Activated CD4-positive, CD25-positive, alpha-beta regulatory T cell treated with anti-CD3 and anti-CD28 coated beads, Interleukin-2, amount 50 U/mL, for 16 hours (primary cell): ENCODE measurements at places on chromosomes 7 and 10.

DNA sequence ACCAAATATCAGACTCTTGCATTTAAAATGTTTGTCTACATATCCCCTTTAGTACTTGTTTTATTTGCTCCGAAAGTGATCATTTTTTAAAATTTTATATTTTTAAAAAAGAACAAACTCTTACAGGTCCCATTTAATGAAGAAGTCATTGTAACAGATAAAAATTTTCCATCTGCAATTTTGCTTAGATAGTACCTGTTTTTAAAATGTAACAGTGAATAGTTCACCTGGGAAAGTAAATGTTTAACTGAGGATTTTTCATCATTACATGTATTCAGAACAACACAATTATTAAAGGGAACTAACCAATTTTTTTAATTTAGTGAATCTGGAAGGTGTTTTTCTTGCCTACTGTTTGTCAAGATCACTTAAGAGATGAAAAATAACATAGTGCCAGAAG lies 1099.5 kb upstream of the PHF14 start:
- no peak for DNase-seq

GRCh38 chr7:151451626-151452571 lies 12.0 kb upstream of the CRYGN start:
- DNase-seq = no peak

DNA sequence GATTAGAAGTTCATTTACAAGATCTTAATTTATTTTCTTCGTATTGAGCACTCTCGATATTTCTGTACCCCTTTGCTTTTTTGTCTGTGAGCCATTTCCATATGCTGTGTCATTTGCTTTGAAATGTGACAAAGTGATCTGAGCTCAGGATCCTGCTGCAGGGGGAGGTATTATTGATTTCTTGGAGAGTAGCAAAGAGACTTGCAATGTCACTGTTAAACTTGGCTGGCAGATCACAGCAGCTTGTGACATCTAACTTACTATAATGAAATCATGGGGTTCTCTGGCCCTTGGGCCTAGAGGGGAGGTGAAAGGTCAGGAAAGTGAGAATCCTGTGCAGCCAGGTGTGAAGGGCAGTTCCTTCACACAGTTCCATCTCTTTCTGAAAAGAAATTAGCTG lies 923.4 kb downstream of the REEP3 start:
- no peak for DNase-seq

DNA sequence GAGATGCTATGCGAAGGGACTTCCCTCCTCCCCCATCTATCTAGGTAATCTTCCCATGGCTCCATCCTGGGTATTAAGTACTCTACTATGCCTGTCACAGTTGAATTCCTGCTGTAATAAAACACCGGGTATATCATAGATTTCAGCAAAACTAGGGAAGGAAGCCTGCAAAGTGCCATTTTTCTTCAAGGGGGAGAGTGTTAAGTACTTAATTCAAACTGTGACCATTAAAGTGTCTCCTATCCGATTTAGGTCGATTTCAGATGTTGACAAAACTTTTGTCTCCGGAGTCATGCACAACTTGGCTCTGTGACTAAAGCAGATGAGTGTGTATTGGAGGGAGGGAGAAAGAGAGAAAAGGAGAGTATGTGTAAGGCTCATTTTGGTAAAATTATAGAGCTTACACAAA lies 4.6 kb downstream of the HOXA4 start:
- no peak for DNase-seq

- DNase-seq = no peak
Observed at GRCh38 chr7:77587272-77587671, 50.2 kb downstream of the PTPN12 start.

DNA sequence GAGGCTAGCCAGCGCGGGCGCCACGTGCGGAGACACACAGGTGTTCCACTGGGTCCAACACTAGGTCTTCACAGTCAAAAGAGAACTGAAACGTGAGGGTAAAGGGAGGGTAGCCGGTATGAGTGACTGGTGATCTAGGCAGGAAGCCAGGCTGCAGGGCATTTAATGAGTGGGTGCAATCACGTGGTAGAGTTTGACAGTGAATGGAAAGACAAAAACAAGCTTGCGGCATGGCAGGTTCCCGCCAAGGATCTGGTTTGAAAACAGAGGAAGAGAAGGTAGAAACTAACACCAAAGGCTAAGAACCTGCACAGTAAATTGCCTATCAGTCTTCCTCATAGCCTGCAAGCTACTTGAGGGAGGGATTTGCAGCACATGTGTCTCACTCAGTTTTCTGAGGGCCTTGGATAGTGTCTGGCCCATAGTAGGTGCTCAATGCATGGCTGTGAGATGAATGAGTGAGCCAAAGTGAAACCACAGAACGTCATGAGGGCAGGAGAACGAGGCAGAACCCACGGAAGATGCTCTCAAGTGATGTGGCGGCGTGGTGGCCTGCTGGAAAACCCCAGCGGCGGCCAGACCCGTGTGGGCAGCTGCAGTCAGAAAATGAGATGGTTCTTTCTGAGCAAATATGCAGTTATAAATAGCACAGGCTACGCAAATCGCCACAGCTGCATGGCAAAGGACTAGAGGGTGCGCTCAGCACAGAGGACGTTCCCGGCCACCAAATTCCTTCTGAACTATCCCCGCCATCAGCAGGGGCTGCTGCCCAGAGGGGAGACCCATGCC lies 183.6 kb upstream of the NFE2L3 start:
- peak; percentile 29 for DNase-seq

DNA sequence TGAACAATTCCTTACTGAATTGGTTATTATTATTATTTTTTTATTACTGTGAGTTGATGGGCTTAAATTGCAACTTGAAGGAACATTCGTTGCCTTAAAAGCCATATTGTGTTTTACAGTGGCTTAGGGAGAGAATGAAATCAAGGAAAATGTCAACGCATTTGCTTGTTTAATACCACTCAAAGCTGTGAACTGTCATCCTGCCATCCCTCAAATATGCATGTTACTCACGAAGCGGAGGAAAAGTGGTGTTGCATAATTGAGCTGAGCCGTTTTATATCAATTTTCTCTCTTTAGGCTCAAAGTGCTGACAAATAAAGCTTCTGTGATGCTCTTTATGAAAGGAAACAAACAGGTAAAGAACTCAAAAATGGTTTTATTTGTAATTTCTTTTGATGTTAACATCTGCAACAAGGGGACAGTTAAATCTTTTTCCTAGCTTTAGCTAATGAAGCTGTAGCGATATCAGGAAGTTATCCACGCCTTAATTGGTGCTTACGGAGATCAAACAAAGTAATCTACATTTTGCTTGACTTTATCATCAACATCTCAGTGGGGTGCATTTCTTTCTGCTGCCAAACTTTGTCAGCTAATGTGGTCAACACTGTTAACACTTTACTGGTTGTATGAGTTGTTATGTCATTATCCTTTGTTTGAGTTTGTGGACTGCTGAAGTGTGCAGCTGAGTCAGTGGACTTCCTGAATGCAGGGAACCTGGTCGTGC lies 33.1 kb downstream of the GLRX3 start:
- DNase-seq = no peak

- no peak for DNase-seq
Observed at GRCh38 chr10:77571490-77571889, 66.1 kb downstream of the KCNMA1 start.

- no peak for DNase-seq
Observed at GRCh38 chr10:71695502-71696476, 23.8 kb downstream of the C10orf105 start.

DNA sequence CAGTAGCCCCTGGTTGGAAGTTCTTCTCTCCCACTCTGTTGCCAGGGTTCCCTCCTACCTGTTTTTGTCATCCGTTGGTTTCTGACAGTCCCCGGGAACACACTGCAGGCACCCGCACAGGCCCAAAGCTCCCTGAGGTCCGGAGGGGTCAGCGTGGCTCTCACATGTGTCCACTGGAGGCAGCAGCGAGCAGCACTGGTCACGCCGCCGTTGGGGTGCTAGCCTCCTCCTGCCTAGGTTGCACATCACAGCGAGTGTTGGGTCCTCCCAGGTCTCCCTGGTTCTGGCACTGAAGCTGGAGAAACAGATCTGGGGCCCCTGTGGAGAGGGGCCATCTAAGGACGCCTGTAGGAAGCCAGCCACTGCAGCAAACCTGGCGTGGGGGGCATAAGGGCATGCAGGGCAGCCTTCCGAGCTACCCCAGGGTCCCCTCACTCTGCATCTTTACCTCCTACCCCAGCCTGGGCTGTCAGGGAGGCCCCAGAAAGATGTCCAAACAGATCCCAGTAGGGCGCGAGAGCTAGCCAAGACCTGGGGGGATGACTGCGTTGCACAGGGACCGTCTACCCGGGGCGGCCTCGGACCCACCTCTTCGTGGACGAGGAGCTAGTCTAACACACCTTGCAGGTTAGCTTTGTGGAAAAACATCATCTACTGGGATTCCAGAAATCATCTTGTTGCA lies 28.9 kb downstream of the LRRC27 start:
- DNase-seq = no peak

- DNase-seq = no peak
Observed at GRCh38 chr10:67079126-67079525, 153.3 kb downstream of the LRRTM3 start.

GRCh38 chr10:29532256-29532878 lies 102.4 kb downstream of the SVIL start:
- no peak for DNase-seq

- no peak for DNase-seq
Observed at GRCh38 chr7:156380261-156380660, 260.3 kb upstream of the RNF32 start.

DNA sequence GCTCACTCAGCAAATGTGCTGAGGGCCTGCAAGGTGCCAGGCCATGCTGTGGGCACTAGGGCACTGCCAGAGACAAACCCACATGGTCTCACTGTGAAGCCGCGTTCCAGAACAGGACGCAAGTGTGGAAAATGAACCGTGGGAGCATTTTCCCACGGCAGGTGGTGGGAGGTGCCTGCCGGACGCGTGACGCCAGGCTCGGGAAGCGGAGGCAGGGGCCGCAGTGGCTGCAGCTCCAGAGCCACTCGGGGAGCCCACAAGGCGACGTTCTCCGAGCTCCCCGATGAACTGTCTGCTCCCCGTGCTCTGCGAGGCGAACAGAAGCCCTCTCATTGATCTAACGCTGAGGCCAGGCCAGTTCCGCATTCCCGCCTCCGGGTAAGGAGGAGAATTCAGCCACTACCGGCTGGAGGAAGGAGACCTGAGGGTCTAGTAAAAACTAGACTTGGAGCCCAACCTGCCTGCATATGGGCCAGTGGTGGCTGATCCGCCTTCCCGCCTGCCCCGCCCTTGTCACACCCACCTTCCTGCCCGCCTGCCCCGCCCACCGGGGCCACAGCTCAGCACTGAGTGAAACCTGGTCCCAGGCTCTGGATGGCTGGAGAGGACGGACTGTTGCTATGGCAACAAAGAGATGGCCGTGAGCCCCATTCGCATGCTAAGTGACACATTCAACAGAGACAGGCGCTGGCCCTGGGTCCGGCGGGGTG lies 13.1 kb downstream of the ADGRA1 start:
- no peak for DNase-seq

- no peak for DNase-seq
Observed at GRCh38 chr7:32381024-32381601, 109.1 kb downstream of the LSM5 start.

DNA sequence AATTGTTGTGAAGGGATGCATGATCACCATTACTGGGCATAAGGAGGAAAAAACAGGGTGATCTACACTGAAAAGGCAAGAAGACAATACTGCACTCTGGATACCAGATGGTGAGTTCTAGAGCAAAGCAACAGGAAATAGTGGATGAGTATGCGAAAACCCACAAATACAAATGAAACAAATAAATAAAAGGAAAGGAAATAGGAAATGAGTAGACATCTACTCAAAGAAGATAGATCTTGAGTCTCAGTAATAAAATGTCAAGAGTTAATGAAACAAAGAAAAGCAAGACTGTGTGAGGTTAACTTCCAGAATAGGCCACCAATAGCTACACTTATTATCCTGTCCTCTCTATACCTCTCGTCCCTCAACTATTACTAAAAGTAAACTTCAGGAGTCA lies 11.7 kb downstream of the ORC5 start:
- no peak for DNase-seq

- DNase-seq = no peak
Observed at GRCh38 chr10:132058111-132058745, 7.5 kb upstream of the JAKMIP3 start.

DNA sequence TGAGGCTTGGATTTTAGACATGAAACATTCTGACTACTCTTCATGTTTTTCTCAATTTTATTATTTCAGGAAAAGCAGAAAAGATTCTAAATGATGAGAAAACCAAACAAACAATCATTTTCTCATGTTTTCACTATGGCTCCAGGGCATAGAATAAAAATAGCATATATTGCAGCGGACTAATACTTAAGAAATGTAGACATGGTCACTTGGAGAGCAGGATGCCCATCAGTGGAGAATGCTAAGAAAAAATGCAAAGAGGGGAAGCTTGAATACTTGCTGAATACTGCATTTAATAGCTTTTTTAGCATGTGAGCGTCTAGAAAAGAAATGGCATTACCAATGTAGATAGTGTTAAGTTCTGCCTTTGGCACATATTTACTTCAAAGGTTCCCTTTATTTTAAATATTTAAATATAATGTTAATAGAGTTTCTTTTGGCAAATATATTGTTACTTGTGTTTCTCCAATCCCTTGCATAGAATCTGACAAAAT lies 107.9 kb downstream of the PPP1R17 start:
- DNase-seq = no peak

GRCh38 chr10:11861341-11861740 lies 38.2 kb downstream of the PROSER2 start:
- no peak for DNase-seq

DNA sequence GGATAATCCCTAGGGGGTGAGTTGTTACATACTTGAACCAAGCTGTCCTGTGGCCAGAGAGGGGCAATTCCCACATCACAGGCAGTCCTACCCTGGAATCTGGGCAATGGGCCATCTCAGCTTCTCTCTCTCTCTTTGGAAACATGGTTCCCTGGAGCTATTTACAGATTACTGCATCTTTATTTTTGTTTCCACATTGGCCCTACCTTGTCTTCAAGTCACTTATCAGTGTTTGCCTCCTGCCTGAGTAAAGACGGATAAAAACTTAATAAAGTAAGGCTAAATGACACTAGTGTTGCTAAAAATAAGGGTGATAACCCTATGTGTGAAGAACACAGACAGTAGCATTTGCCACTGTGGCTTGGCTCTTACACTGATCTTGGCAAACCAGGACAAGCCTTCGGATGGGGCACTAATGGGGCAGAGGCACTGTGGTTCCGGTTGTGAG lies 228.2 kb downstream of the GFRA1 start:
- no peak for DNase-seq

DNA sequence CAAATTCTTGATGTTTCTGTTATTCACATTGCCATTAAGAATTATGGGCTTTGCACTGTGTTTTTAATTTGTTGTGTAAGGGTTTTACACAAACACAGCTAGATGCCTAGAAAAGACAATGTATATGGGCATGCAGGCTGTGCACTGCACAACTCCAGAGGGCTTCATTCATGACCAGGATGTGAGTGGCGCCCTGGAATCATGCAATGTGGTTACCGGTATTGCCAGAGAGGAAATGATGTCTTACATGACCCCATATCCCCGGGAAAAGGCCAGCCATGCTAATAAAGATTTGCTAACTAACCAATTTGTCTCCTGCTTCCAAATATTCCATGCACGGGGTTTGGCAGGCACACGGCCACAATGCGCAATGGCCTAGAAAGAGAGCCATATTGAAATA lies 16.9 kb downstream of the KCNMA1 start:
- no peak for DNase-seq

GRCh38 chr7:132486274-132486610 lies 90.0 kb downstream of the PLXNA4 start:
- no peak for DNase-seq

- no peak for DNase-seq
Observed at GRCh38 chr10:75283078-75283670, 47.4 kb upstream of the COMTD1 start.
